T-cell (primary cell): ENCODE measurements at places on chromosomes 4 and X.
A peak's percentile ranks its signal among the peaks of the same experiment; 100 is the strongest.

DNA sequence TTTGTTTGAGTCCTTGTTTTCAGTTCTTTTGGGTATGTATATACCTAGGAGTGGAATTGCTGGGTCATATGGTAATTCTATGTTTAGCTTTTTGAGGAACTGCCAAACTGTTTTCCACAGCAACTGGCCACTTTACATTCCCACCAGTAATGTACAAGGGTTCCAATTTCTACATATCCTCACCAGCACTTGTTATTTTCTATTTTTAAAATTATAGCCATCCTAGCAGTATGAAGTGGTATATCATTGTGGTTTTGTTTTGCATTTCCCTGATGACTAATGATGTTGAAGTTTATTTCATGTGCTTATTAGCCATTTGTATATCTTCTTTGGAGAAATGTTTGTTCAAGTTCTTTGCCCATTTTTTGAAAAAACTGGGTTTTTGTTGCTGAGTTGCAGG is 39.6 kb downstream of the TMEM164 start:
- no peak for DNase-seq

GRCh38 chrX:115579327-115579726 is 18.4 kb downstream of the PLS3 start:
- no peak for DNase-seq

GRCh38 chr4:54234497-54235205 is 5.6 kb downstream of the PDGFRA start:
- no peak for DNase-seq

DNA sequence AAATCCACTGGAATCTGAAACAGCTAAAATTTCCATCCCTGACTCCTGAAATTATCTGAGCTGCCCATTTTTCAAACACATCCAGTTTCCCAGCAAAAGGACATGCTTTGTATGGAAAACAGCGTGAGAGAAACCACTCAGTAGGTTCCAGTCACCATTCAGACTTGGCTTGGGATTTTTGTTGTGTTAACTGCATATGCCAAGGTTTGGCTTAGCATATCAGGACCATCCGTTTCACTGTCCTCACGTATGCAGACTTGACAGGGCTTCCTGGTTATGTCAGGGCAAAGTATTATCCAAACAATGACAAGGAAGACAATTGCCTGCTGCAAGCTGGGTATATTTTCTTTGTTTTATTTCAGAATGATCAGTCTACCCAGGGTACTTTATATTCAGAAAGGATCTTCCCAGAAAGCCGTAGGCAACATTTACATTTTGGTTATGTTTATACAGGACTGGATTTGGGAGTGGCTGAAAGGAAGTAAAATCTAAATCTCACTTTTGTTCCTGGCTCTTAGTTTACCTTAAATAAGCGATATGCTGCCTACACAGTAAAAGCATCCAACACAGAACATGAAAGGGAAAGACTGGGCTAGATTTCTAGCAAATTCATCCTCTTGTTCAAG is 41.3 kb upstream of the CCKAR start:
- DNase-seq, result no peak

GRCh38 chr4:119136546-119136945 is 914 bp downstream of the MYOZ2 start:
- no peak for DNase-seq

- DNase-seq, result no peak
Measured at GRCh38 chr4:119477412-119478053, 151.1 kb downstream of the PDE5A start.

- no peak for DNase-seq
Measured at GRCh38 chrX:119541188-119541587, 24.0 kb downstream of the STEEP1 start.

DNA sequence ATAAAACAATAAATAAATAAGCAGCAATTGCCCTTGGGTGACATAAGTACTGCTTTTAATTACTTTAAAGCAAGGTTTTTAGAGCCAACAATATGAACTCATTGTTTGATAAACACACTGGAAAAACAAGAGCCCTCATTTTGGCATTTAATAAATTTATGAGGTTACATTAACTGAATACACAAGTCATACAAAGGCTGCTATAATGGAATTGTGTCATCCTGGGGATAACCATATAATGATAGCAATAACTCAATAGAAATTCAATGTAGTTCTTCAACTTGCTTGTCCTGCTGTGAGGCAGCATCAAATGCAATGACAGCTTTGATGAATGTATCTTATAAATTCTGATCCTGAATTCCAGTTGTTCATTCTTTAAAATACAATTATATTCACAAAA is 1512.5 kb downstream of the STIM2 start:
- no peak for DNase-seq

GRCh38 chr4:87005690-87006425 is 71.0 kb downstream of the AFF1 start:
- DNase-seq, result peak; percentile 8

GRCh38 chr4:1608196-1608820 is 75.8 kb downstream of the FAM53A start:
- no peak for DNase-seq

- DNase-seq, result no peak
Measured at GRCh38 chrX:3950373-3950772, 236.9 kb upstream of the PRKX start.

DNA sequence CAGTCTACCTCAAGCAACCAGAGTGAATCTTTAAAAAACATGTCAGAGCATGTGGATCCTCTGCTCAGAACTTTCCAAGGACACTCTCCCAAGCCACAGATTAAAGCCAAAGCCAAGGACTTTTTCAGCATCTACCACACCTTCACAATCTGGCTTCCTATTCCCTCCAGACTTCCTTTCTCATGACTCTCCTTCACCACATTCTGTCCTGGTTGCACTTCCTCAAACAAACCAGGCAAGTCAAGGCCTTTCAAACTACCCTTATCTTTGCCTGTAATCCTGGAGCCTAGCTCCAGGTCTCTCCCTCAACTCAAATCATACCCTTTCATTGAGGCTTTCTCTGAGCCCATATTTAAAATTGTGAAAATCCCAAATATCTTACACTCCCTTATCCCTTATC is 191.6 kb upstream of the GALNTL6 start:
- DNase-seq, result no peak

DNA sequence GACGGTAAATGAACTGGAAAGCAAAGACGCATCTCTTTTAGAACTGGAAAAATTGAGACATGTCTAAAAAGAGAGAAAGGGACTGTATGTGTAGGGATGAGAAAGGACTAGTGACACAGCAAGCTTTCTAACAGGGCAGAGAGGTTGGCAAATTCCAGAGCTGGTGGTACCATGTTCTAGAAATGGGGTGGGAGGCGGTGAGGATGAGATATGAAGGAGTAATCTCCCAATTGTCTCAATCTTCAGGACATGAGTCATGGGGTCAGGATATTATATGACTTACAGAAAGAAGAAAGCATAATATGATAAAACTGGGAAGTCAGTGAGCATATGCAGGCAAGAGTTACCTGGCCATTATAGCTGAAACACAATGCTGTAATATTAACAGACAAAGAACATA is 14.2 kb downstream of the TAB3 start:
- no peak for DNase-seq

DNA sequence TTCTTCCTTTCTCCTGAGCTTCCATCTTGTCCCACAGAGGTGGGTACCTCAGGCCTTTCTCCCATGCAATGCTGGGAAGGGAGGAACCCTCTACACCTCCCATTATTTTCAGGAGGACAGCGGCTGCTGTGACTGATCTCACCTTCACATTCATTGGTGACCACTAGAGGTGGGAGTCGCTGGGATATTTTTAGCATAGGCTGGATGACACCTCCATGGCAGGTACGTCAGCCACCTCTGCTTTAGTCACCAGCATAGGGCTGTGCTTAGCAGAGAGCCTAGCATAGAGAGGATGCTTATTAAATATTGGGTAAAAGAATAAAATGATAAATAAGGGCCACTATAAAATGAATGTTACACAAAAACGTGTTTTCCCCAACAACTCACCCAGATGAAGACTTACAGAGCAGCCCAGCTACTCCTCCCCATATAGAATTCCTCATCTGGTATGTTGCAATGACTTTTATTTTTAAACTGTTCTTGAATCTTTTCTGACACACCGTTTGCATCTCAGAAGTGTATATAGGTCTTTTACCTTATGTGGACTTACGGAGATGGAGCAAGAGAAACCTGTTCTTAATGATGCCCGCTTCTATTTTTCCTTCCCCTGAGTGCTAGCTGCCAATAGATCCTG is 60.9 kb upstream of the SORBS2 start:
- no peak for DNase-seq

DNA sequence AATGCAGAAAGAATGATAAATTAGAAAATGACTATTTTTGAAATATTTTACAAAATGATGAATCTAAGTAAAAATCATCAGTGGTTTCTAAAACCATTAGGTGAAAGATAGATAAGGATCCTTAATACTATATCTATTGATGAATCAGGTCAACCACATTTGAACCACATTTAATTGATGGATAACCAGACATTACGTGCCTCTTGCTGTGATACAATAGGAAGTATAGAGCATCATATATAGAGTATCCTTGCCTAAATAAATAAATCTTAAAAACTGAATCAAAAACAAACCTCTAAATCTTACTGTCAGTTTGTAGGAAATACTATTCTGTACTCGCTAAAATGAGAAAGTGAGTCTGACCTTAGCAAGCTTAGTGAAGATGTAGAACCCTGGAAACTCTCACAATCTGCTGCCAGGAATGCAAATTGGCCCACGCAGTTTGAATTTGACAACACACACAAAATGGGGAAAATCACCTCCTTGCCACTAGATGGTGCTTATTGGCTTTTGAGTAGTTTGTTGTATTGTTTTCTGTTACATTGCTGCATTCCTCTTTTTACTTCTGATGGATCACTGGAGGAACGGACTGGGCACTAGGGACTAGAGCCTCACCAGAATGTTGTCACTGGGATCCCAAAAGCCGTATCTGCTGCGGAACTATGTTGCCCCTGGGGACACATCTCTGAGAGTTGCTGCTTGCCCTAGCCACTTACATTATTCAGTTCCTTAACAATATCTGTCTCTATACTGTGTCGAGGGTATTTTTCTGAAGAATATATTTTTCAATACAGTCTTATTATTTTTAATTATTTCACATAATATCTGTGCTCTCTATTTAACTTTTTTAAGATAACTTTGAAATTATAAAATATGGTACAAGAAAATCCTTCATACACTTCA is 25.4 kb upstream of the SLAIN2 start:
- no peak for DNase-seq

DNA sequence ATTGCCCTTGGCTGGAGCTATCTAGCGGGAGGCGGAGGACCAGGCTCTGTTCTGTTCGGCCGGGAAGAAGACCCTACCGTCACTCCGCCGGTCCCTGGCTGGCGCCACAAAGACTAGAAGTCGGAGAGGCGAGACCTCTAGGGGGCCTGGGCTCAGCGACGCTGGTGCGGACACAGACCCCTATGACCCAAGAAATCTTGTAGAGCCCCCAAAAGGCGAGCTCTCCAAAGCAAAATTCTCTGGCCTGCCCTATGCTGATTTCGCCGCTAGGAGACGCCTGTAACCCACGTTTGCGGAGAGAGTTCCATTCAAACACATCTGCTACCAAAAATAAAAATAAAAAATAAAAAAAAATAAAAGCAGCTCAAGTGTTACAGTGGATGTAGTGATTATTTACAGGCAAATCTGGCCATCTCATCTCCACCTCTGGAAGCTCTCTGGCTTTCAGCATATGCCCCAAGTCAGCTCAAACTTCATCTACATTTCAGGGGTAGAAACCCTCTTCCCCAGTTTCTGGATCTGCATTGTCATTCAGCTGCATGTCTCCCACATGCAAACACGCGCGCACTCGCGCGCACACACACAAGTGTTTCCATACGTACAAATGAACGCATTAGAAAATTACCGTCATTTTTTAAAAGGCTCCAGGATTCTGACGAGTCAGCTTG is 2.4 kb upstream of the PCDH10 start:
- DNase-seq, result no peak

DNA sequence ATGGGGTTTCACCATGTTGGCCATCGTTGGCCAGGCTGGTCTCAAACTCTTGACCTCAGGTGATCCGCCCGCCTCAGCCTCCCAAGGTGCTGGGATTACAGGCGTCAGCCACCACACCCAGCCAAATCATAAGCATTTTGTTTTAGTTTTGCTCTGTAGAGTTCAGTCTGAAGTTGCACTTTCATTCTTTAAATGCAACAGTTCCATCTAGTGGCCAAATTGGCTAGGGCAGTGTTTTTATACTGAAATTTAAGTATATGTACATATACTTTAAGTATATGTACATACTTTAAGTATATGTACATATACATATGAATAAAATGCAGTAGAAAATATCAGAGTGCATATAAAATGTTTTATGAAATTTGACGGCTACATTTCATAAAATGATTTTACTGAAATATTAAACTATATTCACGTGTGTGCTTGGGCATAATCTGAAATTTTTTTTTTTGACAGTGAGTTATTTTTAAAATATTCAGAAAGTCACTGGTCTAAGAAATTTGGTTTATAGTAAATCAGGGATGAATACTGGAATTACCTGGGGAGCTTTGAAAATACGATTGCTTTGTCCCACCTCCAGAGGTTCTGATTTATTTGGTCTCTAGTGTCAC is 145.5 kb downstream of the NWD2 start:
- DNase-seq, result no peak

DNA sequence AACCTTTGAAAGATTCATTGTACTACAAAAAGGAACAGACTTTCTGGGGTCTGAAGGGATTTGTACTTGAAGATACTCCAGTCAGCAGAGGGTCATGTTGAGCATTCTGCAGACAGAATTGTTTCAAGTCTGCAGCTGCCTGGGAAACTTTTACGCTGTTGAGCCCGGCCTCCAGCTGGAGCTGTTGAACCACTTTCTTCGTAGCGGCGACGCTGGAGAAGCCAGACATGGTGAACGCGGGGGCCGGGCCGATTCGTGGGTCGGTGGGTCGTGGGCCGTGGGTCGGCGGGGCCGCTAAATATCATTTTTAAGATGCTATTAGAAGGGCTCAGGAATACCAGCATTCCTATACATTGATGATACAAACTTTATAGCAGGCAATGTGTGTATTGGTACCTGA is 12.0 kb upstream of the RTL9 start:
- no peak for DNase-seq

DNA sequence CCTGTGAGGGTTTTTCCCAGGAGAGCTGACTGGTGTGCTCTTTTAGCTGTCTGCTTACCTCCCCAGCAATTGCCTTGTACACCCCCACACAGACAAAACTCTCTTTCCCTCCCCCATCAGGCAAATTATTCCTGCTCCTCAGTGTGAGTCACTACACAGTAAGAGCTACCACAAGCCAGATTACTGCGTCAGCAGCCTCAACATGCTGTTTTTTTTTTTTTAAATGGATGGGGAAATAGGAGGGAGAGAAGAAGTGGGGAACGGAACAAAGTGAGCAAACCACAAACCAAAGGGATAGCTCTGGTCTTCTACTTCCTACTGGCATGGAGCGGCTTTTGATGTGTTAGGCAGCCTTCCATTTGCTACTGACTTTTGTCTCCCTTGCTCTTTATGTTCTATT is 107.5 kb upstream of the ACSL4 start:
- DNase-seq, result no peak

- no peak for DNase-seq
Measured at GRCh38 chrX:74923942-74924448, 1.3 kb downstream of the NEXMIF start.
